AG10803 (cell line): ENCODE measurements at places on chromosomes 1 and 21.
A peak's percentile ranks its signal among the peaks of the same experiment; 100 is the strongest.

GRCh38 chr1:95004013-95004412, 68.7 kb downstream of the ALG14 start:
- no peak for DNase-seq

- no peak for DNase-seq
Measured at GRCh38 chr1:34265396-34265795, 88.7 kb downstream of the C1orf94 start.

DNA sequence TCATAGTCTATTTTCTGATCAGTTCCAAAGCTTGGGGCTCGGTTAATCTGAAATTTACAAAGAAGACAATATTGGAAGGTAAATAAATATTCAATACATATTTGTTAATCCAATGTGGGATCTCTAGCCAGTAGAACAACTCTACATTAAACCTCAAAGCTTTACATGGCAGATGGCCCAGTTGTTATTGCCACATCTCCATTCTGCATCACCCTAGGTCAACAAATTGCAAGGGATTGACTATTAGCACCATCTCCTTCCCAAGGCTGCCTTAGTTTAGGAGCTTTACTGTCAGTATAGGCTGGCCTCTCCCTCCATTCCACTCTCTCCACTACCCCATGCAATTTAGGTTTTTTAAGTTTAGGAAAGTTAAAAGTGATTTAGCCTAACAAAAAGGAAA, 69.7 kb downstream of the TTLL7 start:
- DNase-seq: peak; percentile 75

DNA sequence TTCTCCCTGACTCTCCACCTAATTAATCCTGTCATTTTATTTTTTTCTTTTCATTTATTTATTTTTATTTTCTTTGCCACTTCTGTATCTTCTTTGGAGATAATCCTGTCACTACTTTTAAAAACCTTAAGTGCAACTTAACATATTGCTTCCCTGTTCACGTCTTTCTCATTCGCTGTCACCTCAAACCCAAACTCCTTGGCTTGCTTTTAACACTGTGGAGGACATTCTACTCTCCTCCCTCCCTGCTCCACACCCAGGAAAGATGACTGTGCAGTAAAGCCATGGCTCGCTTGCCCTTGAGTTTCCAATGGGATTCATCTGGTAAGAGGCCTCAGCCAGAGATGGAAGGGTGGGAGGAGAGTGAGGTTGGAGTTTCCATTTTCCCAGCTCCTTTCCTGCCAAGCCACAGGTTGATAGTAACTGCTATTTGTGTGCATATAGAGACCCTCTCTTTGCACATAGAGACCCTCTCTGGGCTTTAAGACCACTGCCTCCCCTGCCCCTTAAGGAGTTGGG, 6.4 kb upstream of the BRWD1 start:
- peak; percentile 43 for DNase-seq

DNA sequence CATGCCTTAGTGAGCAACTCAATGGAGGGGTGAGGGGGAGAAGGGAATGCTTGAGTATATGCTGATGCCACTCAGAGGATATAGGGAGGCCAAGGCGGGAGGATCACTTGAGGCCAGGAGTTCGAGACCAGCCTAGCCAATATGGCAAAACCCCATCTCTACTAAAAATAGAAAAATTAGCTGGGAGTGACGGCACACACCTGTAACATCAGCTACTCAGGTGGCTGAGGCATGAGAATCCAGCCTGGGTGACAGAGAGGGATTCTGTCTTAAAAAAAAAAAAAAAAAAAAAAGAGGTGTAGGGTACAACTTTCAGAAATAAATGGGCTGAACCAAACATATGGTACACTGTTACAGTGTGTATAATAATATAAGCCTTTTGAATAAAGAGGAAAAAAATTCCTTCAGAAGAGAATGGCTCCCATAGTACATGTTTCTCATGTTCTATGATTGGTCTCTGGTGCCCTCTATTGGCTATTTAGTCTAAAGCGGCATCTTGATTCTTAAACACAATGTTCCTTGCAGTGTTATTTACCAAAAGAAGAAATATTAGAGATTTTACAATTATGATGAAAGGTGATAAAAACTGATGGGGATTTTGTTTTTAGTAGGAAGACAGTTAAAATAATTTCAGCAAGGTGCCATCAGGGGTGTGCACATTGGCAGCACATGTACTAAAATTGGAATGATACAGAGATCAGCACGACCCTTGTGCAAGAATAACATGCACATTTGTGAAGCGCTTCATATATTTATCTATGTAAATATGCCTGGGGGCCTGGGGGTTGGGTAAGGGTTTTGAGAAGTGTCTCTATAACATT, 109.8 kb downstream of the PATJ start:
- peak; percentile 77 for DNase-seq

GRCh38 chr1:65979136-65980044, 186.7 kb downstream of the PDE4B start:
- DNase-seq: no peak
